ENCODE measurements at places on chromosomes 12 and 14. TPM values are rescaled to one million over a fixed set of nuclear protein-coding genes. Genes with fewer than 3 reads are reported as not detected.

The BCAT1 gene
- total RNA-seq, result 241 TPM

The ATP5MC2 gene
- 144 TPM for total RNA-seq

The AVPR1A gene
- total RNA-seq, result not detected

GRCh38 chr14:94773061-94773648 lies 3.2 kb upstream of the GSC start:
- no peak for DNase-seq

- DNase-seq, result no peak
Observed at GRCh38 chr12:123506843-123507236, 26.7 kb downstream of the RILPL1 start.

- DNase-seq, result no peak
Observed at GRCh38 chr12:125247477-125247876, 182.2 kb downstream of the AACS start.

GRCh38 chr14:69064596-69064995 lies 85.5 kb upstream of the ACTN1 start:
- DNase-seq, result no peak

All from pulmonary artery endothelial cell (primary cell).